ENCODE measurements at places on chromosomes 7 and 10.

DNA sequence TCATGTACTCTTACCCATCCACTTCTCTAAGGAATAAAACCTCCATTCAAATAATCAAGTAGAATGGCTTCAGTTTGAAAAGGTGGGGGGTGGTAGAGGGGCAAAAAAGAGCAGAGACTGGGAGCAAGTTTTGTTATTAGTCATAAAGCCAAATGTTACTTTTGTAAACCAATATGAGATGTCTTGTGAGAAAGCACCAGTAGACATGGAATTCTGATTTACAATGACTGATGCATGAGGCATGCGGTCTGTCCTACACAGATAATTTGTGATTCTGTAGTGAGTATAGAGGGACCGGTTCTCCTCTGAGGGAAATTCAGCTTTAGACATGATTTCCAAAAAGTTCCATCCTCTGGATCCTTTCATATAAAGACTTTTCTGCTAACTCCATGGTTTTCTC lies 12.9 kb upstream of the ABCA13 start:
- DNase-seq = no peak

DNA sequence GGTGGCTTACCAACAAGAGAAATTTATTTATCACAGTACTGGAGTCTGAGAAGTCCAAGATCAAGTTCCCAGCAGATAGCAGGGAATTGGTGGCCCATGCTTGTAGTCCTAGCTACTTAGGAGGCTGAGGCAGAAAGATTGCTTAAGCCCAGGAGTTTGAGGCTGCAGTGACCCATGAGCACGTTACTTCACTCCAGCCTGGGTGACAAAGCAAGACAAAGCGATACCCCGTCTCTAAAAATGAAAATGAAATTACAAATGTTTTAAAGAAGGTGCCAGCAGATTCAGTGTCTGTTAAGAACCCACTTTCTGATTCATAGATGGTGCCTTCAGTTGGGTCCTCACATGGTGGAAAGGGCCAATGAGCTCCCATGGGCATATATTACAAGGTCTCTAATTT lies 20.6 kb upstream of the ARHGAP12 start:
- DNase-seq = no peak

DNA sequence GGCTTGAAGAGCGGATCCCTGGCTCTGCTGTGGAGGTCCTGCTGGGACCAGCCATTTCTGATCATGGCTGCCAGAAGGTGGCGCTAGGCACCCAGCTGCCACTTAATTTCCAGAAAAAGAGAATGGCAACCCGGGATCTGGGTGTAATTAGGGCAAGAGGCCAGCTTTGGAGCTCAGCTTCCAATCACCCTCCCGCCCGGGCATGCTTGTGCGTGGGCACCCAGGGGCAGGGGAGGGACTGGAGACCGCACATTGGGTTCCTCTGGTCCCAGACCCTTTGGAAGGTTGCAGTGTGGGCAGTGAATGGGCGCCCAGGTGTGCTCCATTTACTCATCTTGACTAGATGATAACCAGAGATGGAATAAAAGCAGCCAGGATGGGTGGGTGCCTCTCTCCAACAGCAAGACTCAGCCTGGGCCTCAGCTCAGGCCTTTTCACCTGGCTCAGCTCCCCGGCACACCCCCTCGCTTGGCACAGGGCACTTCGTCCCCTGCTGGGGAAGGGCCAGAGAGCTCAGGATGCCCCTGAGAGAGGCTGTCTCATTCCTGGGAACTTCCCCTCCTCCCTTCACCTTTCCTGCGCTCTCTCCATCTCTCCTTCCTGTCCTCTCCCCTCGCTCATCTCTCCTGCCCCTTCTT lies 14.7 kb downstream of the FAM241B start:
- peak; percentile 60 for DNase-seq

GRCh38 chr7:144398291-144398690 lies 5.2 kb downstream of the NOBOX start:
- no peak for DNase-seq

- no peak for DNase-seq
These were observed 153.5 kb downstream of the ARHGAP12 start for GRCh38 chr10:31774928-31775650.

- peak; percentile 68 for DNase-seq
These were observed 150.5 kb upstream of the VKORC1L1 start for GRCh38 chr7:65722361-65722792.

DNA sequence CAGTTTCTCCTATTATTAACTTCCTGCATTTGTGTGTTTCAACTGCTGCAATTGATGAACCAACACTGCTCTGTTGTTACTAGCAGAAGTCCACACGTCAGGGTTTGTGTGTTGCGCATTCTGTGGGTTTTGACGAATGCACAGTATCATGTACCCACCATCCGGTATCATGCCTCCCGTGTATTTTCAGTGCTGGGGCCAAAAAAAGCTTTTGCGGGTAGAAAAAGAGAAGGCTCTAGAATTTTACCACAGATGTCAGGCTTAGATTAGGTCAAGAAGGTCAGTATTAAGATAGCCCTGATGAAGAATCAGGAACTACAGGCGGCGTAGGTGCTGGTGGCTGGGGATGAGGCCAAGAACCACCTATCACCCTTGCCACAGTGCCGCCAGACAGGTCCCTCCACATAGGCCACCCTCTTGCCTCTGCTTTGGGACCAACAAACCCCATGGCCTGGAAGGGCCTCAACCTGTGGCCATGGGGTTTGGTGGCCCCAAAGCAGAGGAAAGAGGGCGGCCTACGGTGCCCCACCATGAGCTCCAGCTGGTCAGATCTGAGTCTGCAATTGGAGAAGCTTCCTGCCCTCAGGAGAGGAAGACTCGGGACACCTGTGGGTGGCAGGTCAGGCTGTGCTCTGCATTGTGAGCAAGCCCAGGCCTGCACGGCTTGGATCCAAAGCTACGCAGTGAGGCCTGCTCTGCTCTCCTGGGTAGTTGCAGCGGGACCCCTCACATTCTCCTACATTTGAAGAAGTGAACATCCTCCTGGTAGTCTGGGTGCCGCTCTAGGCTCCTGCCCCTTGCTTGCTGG lies 71.9 kb downstream of the MKI67 start:
- DNase-seq = no peak

DNA sequence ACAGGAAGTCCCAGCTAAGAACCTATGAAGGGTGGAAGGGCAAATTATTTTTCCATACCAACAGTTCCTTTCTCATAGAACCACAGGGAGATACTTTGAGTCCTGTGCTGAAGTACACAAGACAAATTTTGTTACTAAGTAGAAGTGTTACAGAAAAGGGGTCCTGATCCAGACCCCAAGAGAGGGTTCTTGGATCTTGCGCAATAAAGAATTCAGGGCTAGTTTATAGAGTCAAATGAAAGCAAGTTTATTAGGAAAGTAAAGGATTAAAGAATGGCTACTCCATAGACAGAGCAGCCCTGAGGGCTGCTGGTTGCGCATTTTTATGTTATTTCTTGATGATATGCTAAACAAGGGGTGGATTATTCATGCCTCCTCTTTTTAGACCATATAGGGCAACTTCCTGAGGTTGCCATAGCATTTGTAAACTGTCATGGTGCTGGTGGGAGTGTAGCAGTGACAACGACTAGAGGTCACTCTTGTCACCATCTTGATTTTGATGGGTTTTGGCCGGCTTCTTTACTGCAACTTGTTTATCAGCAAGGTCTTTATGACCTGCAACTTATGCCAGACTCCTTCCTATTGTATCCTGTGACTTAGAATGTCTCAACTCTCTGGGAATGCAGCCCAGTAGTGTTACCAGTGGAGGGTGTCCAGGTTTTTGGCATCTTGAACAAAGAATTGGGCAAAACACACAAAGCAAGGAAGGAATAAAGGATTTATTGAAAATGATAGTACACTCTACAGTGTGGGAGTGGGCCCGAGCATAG lies 409.4 kb downstream of the SH2D4B start:
- no peak for DNase-seq

DNA sequence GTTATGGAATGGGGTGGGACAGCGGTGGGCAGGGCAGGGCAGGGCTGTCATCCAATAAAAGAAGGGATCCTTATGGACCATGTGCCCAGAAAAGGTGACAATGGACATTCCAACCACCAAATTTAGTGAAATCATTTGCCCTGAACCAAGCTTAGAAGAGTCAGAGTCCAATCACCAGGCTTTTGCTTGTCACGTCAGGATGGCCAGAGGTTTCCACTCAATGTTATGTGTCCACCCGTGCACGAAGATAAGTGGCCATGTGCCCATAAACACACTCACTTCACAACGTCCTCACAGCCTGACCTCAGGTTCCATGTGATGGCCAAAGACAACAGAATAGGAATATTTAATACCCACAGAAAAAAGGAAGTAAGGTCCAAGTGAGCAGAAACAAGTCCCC lies 36.6 kb upstream of the PLPP4 start:
- no peak for DNase-seq
